ENCODE measurements at places on chromosomes 12 and 14.

DNA sequence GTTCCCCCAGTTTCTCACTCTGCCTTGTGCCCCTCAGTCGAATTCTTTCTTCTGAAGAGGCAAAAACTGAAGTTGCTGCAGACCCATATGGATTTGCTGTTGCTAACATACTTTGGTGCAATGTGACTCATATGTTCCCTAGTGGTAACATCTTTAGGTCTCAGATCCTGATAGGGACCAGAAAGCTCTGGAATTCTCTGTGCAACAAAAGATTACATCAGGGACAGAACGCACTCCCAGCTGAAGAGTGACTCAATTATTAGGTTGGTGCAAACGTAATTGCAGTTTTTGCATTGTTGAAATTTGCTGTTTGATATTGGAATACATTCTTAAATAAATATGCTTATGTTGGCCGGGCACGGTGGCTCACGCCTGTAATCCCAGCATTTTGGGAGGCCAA lies 8.2 kb upstream of the DHRS2 start:
- DNase-seq = no peak

- DNase-seq = no peak
Observed at GRCh38 chr12:44703182-44703910, 172.8 kb downstream of the NELL2 start.

- DNase-seq = no peak
Observed at GRCh38 chr12:51763743-51764142, 84.8 kb downstream of the FIGNL2 start.

GRCh38 chr14:50085570-50086320 lies 30.6 kb downstream of the VCPKMT start:
- no peak for DNase-seq

GRCh38 chr12:107207931-107208525 lies 114.7 kb upstream of the CRY1 start:
- no peak for DNase-seq

DNA sequence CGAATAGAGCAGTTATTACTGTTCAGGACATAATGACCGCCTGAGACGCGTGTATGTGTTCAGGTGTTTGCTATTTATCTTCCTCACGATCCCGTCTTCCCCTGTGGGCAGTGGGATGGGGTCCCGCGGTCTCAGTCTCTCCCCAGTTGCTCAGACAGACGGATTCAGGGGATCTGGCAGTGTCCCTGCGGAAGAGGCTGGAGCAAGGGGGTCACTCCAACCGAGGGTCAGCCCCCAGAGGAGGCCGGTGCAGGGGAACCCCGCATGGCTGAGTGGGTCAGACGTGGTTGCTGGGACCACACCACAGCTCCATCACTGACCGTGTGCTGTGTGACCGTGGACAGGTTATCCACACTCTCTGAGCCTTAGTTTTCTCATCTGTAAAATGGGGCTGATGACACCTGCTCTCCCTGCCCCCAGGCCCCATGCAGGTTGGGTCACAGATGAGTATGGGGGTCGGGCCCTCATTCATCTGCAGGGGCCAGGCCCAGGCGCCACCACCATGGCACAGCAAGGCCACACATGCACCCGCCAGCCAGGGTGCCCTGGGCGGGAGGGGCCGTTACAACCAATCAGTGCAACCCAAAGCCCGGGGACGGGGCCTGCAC lies 5.2 kb downstream of the MMP17 start:
- DNase-seq = no peak

All from stimulated activated CD4-positive, alpha-beta T cell treated with anti-CD3 and anti-CD28 coated beads, Interleukin-15, amount 100 ng/mL, for 1 hour (primary cell).